PC-3 (cell line): ENCODE measurements at places on chromosomes 2 and 18. TPM values are rescaled to one million over a fixed set of nuclear protein-coding genes. Genes with fewer than 3 reads are reported as not detected.

DCDC2C gene
- not detected in 2 replicates for total RNA-seq

DNA sequence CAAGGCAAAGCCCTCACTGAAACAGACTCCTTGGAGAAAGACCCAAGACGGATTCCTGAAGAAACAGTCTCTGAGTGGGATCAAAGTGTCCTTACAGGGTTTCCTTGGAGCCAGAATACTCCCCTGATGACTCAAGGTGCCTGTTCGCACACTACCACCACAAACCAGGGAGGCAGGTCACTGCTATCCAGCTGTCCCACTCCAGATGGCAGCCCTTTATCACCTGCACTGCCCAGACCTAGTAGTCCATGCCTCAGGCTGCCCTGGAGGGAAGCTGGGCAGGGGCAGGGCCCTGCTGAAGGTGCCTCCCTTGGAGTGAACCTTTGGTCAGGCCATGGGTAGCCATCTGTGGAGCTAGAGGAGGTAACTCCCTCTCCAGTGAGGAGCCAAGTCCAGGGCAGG is 34.1 kb downstream of the TRABD2A start:
- no peak overlapping the region for H3K4me3 ChIP-seq
- no peaks in the 10 kb centered on the region for H3K36me3 ChIP-seq
- no peak for DNase-seq
- H3K4me1 ChIP-seq: peaks cover 18% of the 10 kb centered on the region
- no peaks in the 10 kb centered on the region for H3K27me3 ChIP-seq
- no peak overlapping the region for H3K27ac ChIP-seq

- peaks cover 22% of the 10 kb centered on the region for H3K4me1 ChIP-seq
- H3K27me3 ChIP-seq: no peaks in the 10 kb centered on the region
- H3K4me3 ChIP-seq: peak overlapping the region; percentile 48
- H3K27ac ChIP-seq: peak overlapping the region; percentile 66
Observed at GRCh38 chr2:237291138-237291792, 122.7 kb downstream of the COL6A3 start.

GRCh38 chr2:197001921-197002320 is 75.4 kb upstream of the PGAP1 start:
- no peak for DNase-seq
- no peak overlapping the region for H3K4me3 ChIP-seq
- H3K27ac ChIP-seq: no peak overlapping the region
- H3K36me3 ChIP-seq: no peaks in the 10 kb centered on the region

DNA sequence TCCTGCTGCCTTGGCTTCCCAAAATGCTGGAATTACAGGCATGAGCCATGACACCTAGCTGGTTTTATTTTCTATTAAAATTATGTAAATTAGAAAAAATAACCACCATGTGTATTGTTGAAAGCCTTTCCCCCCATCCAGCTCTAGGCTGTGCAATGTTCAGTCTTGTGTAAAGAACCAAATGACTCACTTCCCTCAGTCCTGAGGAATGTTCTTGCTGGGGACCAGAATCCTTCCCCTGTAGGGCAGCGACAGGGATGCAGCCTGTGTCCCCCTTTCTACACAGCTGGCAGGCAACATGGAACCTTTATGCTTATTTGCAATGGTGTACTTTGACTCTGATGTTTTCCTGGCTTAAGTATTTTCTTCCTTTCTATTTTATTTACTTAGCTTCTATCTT is 29.4 kb downstream of the AOX1 start:
- H3K4me1 ChIP-seq: peaks cover 36% of the 10 kb centered on the region
- no peaks in the 10 kb centered on the region for H3K36me3 ChIP-seq
- peak; percentile 87 for DNase-seq
- peak overlapping the region; percentile 35 for H3K27ac ChIP-seq
- H3K4me3 ChIP-seq: no peak overlapping the region

DNA sequence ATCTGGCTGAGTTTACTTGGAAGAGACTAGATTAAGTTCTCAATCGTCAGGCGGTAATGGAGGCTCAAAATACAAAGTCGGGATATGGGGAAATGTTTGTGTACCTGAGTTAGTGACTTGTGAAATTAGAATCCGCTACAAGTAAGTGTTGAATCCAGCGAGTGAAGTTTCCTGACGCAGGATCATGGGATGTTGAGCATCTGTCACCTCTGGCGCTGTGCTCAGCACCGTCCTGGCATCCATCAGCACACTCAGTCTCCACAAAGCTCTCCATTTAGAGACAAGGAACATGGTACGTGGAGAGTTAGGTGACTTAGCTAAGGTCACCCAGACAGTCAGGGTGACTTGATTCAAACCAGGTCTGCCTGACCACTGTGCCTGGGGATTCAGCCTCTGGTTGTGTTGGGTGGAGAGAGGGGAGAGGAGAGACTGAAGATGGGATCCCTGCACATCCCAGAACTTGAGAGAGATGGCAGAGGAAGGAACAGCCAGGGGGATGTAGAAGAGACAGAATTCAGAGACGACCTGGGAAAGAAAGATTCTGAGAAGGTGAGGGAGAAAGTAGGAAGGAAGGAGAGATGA is 251.2 kb downstream of the ACKR3 start:
- H3K4me3 ChIP-seq: no peak overlapping the region
- H3K27me3 ChIP-seq: no peaks in the 10 kb centered on the region
- H3K4me1 ChIP-seq: peaks cover 23% of the 10 kb centered on the region
- no peak for DNase-seq
- H3K27ac ChIP-seq: no peak overlapping the region
- no peaks in the 10 kb centered on the region for H3K36me3 ChIP-seq
